HS-5 (cell line): ENCODE measurements at places on chromosomes 11 and 22.
A peak's percentile ranks its signal among the peaks of the same experiment; 100 is the strongest.

DNA sequence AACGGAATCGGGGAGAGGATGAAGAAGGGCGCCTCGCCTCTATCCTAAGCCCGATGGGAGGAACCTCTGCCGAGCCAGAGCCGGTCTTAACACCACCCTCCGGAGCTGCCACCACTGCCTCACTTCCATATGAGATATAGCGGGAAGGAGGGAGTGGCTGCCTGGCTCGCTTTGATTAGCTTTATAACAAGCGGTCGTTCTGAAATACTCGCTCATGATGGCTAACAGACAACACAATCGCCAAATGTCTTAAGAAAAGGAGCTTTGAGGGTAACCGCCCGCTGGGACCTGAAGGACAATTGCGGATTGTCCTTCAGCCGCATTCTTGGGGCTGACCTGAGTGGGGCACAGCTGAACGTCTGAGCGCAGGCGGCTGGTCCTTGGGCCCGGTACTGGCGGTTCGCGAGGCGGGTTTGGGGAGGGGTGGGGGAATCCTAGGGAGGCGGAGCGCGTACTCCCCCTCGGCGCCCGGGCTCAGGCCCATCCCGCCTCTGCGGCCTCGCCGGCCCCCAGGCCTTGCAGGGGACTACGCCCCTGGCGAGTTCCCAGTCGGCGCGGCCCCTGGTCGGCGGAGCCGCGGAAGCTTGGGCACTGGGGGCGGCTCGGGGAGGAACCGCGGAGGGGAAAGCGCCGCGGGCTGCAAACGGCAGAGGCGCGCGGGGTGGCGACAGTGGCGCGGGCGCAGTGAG, at the start of gene PLAAT5:
PLAAT5 (minus strand) TSS at position 617 of the 689 bp plus-strand sequence; CDS start at position 484, 133 bp downstream.
- DNase-seq = no peak

DNA sequence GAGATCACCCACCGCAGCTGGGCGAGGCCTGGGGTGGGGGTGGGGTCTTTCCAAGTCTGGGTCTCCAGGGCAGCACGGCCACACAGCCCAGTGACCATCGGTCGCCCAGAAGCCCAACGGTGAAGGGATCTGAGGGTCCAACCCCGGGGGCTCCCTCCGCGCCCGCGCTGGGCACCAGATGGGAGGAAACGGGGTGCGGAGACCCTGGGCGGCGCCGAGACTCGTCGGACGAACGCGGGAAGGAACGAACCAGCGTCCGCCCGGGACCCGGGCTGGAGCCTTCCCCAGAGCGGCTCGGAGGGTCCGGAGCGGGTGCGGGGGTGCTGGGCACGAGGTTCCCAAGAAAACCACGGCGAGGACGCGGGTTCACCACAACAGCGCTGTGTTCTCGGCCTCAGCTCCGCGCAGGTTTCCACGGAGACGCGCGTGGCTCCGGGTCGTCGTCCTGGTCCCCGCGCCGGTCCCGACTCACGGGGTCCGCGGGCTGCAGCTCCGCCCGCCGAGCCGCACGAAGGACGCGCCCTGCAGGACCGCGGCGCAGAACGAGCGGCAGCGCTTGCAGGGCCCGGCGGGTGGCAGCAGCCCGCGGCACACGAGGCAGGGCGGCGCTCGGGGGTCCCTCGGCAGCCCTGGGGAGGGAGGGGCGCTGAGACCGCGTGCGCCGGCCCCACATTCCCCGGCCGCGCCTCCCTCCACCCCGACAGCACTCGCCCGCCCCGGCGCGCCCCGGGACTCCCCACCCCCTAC, 2.3 kb upstream of the IL17REL start:
- no peak for DNase-seq

- no peak for DNase-seq
Measured at GRCh38 chr11:68479390-68479789, 18.8 kb downstream of the PPP6R3 start.

- DNase-seq = no peak
Measured at GRCh38 chr11:113477321-113477720, 2.1 kb upstream of the DRD2 start.

DNA sequence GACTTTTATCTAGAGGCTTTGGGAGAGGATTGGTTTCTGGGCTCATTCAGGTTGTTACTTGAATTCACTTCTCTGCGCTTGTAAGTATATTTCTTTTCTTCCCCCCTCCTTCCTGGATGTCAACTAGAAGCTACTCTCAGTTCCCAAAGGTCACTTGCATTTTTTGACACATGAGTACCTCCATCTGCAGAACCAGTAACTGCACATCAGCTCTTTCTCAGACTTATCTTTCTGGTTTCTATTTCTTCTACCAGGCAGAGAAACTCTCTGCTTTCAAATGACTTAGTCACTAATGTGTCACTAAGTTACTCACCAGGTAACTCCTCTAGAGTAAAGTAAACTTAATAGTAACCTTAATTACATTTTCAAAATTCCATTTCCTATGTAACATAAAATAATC, 773.0 kb upstream of the LUZP2 start:
- DNase-seq = peak; percentile 23

DNA sequence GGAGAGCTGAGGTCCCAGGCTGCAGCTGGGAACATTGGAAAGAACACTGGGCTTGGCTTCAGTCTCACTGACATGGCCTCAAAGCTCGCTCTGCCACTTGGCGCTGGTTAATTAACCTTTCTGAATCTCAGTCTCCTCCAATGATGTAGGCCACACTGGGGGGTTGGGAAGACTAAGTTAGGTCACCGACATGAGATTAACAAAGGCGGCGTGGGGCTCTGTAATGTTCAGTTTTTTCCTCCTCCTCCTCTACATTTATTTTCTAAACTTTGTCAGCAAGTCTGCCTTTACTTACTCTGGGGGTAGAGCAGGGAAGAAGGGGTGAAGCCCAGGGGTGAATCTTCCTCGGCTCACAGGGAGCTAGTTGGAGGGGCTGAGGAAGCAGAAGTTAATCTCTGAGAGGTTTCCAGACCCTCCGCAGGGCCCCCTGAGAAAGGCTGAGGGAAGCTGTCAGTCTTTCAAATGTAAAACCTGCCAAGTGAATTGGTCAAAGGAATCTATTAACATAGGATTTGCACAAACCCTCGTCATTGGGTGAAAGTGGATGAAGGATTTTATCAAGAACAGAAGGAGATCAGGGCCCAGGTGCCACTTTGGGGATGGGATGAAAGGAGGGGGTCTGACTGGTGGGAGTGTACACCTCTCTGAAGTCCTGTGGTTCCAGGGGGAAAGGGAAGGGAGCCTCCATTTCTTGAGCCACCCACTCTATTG, 32.1 kb upstream of the TENM4 start:
- no peak for DNase-seq

- DNase-seq = no peak
Measured at GRCh38 chr22:49188591-49188990, 639.1 kb downstream of the BRD1 start.

DNA sequence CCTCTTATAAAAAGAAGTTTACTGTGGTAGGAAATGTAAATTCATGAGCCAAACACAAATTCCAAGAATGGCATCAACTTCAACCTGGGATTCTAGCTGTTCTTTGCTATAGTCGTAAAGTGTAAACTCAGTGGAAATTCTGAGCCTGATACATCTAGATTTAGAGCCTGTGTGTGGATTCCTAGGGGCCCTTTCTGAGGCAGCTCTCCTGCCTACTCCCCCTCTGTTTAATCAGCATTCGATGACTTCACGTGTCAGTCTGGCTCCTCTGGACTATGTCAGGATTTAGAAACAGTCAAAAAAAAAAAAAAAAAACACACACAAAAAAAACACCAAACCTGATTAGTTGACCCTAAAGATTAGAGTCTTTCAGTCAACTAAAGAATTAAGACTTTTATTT, 93.1 kb upstream of the SC5D start:
- no peak for DNase-seq

- DNase-seq = no peak
Measured at GRCh38 chr11:34242037-34242625, 115.7 kb downstream of the ABTB2 start.

- DNase-seq = no peak
Measured at GRCh38 chr22:34800260-34800980, 265.5 kb upstream of the ISX start.

- DNase-seq = no peak
Measured at GRCh38 chr11:61071208-61071681, 31.0 kb upstream of the CD5 start.

GRCh38 chr11:14001597-14001996, 39.1 kb downstream of the SPON1 start:
- DNase-seq = no peak

DNA sequence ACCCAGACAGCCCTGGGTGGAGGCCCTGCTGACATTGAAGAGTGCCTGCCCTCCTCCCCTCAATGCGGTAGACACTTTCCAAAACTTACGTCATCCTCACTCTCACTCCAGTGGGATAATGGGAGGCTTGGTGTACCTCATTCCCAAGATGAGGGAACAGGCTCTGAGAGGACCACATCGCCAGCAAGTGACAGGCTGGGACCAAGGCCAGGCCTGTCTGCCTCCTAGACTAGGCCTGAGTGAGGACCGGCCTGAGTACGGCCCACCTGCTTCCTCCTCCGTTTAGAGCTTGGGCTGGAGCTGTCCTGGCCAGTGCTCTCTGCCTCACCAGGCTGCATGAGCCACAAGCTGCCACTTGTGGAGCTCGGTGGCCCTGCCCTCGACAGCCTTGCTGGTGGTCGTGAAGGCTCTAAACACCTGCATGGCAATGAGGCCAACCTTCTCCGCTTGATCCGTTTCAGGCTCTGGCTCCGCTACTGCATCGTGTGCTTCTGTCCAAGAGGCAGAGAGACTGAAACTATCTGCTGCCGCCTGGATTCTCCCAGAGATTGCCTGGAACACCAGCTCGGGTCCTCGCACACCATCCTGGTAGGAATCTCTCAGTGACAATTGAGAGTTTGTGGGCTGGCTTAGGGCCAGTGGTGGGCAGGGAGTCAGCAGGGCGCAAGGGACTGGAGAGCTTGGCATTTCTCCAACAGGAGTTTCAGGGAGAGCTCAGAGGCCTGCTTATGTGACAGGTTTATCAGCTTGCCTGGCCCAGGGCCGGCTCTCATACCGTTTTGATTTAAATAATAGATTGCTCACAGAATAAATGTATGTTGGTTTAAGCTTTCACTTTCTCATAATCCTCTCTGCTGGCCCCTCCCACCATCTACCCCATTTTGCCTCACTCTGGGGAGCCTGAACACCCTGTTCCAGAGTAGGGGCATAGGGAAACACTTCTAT, 9.4 kb downstream of the LRRC75B start:
- no peak for DNase-seq
